M059J (cell line): ENCODE measurements at places on chromosomes 11 and 22.

DNA sequence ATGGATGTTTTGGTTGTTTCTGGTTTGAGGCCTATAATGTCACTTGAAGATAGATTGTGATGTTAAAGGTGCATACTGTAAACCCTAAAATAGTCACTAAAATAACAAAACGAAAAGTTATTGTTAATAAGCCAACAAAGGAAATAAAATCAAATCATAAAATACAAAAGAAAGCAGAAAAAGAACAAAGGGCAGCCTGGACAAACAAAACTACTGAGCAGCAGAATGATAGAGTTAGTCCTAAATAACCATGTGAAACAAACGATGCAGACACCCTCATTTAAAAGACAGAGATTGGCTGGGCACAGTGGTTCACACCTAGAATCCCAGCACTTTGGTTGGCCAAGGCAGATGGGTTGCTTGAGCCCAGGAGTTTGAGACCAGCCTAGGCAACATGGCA, 90.9 kb upstream of the GAL start:
- no peak for DNase-seq

GRCh38 chr11:66450560-66450959, 11.9 kb upstream of the MRPL11 start:
- DNase-seq, result no peak

- peak; percentile 58 for DNase-seq
These were observed 2.8 kb upstream of the CCND1 start for GRCh38 chr11:69637941-69638871.

- peak; percentile 88 for DNase-seq
These were observed 2.5 kb downstream of the CHST1 start for GRCh38 chr11:45662665-45663485.

GRCh38 chr22:33889748-33890147, 30.5 kb downstream of the LARGE1 start:
- no peak for DNase-seq

DNA sequence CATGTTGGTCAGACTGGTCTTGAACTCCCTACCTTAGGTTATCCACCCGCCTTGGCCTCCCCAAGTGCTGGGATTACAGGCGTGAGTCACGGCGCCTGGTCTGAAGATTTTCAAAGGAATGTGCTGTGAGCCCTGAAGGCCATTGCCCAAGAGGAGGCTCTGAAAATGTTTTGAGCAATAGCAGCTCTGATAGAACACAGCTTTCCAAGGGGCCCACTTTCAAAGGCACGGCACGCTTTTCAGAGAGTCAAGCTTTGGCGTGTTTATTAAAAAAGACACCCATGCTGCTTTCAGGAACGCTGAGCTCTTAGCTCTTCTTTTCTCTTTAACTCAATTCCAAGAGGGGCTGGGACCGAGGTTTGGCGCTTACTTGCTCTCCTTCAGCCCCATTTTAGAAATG, 73.8 kb upstream of the CDON start:
- no peak for DNase-seq

GRCh38 chr11:793556-793955, 3.7 kb upstream of the CEND1 start:
- peak; percentile 22 for DNase-seq

DNA sequence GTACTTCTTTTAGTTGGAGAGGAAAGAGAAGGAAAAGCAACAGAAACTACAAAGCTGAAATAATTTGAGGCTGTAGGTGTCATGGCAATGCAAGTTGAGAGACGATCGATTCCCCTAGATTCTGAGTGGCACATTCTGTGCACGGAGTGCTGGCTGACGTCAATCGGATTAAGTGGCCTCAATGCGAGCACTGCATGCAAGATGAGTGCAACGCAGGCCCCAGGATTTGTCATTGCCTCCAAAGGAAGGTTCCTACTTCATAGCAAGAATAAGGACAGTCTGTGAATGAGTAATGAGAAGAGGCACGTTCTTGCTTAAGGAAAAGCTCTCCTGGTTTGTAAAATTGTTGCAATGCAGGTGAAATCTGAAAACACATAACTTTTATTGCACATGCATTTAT, 892.4 kb downstream of the KCNA4 start:
- no peak for DNase-seq

GRCh38 chr11:90465553-90465952, 242.7 kb upstream of the CHORDC1 start:
- no peak for DNase-seq

DNA sequence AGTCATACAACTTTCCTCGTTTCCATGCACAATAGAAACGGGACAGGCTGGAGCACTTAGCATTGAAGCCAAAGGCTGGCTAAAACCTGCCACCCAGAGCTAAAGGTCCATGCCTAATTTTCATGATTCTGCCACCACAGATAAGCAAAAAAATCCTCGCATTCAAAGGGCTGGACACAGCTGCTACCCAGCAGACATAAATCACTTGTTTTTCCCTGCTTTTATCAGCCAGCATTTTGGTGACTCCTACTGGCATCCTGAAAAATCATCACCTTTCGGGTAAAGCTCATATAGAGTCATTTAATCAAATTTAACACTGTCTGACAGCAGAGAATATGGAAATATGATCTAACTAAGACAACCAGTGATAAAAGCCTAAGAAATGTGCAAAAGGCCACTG, 37.9 kb downstream of the ALG9 start:
- peak; percentile 18 for DNase-seq

GRCh38 chr11:114392735-114393667, 7.3 kb downstream of the C11orf71 start:
- DNase-seq, result no peak

GRCh38 chr22:48752451-48753380, 1075.0 kb downstream of the BRD1 start:
- DNase-seq, result no peak

GRCh38 chr11:27204529-27204928, 158.5 kb downstream of the CCDC34 start:
- no peak for DNase-seq

DNA sequence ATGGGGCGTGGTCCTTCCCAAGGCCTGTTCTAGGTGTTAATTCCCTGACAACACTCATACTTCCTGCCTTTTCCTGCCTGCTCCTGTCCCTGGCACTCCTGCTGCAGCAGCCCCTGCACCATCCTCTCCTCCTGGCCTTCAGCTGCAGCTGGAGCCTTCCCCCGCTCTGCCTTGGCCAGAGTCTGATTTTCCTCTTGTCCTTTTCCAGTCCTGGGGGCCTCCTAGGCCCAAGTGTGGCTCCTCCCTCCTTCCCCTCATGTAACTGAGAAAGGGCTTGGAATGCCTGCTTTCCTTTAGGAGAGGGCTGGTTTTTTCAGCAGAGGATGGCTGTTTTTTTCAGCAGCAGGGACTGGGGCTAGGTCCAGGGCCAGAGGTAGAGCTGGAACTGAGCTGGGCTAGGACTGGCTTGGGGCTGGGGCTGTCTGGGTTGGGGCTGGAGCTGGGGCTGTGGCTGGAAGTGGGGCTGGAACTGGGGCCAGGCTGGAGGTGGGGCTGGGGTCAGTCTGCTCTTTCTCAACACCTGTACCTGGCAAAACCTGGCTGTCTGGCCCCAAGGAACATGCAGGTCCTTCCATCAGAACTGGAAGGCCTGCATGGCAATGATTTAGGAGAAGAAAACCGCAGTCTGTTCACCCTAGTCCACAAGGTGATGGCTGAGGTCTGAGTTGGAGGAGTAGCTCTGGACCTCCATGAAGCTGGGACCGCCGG, 23.6 kb downstream of the ZC3H7B start:
- no peak for DNase-seq

GRCh38 chr11:40246983-40247382, 1212.5 kb downstream of the LRRC4C start:
- no peak for DNase-seq

- DNase-seq, result no peak
These were observed 235.1 kb downstream of the BUD13 start for GRCh38 chr11:116537709-116538108.

GRCh38 chr22:46295277-46295971, 1.2 kb upstream of the GTSE1 start:
- no peak for DNase-seq

DNA sequence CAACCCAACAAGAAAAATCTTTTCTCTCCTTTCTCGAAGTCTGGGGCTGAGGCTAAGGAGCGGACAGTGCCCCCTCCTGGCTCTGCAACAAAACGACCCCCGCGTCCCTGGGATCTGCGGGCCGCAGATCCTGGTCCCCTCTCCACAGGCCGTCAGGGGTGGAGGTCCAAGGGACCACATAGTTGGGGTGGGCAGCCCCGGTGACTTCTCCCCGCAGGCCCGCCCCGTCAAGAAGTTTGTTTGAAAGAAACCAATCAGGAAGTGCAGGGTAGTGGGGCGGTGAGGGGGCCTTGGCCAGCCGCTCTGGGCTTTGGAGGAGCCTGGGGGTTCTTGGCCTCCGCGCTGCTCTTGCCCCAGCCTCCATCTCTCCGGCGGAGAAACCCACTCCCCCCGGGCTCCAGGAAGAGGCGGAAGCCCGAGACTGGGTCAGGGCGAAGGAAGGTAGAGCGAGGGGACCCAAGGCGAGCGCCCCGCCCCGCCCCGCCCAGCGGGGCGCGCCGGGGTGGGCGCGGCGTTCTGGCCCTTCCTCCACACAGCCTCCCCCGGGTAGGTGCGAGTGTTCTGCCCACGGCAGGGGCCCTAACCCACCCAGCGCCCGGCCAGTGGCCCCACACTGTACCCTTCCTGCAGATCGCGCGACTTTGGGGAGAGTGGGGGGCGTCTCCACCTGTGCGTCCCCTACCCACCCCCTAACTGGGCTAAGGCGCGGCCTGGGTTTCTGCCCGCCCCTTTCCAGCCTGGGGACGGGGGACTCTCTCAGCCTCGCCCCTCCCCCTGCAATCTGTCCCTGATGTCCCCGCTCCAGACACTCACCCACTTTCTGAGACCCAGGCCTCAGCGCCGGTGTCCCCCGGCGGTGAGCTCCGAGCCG, 1.3 kb downstream of the TP53I11 start:
- DNase-seq, result no peak

DNA sequence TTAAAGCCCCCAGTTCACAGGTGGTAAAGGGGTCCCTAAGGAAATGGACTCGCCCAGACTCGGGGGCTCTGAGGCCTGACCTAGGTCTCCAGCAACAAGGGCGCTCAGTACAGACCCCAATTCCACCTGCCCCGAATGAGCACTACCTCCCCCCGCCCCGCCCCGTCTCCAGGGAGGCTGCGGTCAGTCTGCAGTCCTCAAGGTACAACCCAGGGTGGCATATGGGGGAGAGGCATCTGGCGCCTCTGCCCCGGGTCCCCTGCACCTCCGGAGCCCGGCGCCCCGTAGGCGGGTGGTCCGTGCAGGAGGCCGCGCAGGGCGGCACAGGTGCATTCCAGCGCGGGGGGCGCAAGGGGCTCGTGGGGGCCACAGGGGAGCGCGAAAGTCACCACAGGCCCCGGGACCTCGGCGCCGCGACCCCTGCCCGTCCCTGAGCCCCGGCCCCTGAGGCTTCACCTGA, 361 bp downstream of the CTSD start:
- DNase-seq, result no peak

DNA sequence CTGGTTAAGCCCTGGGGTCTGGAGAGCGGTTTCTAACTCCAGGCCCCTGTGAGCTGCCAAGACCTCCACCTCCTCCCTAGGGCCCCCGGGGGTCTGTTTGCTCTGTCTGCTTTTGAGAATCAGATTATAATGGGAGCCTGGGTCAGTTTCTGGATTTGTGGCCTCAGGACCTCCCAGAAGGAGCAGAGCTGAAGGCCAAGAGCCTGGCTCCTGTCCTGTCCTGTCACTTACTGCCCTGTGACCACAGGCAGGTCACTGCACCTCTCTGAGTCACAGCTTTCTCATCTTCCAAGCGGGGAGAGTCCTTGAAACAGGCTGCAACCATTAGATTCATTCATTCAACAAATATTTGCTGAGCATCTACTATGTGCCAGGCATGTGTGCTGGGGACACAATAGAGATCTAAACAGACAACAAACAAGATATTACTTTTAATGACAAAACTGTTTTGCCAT, 87.3 kb upstream of the FGF3 start:
- DNase-seq, result no peak

- no peak for DNase-seq
These were observed 73.3 kb downstream of the SGSM3 start for GRCh38 chr22:40443732-40444131.

GRCh38 chr11:19907839-19908238, 195.2 kb downstream of the NAV2 start:
- DNase-seq, result no peak
